ENCODE measurements at places on chromosomes 2 and 18. TPM values are rescaled to one million over a fixed set of nuclear protein-coding genes. Genes with fewer than 3 reads are reported as not detected.

DNA sequence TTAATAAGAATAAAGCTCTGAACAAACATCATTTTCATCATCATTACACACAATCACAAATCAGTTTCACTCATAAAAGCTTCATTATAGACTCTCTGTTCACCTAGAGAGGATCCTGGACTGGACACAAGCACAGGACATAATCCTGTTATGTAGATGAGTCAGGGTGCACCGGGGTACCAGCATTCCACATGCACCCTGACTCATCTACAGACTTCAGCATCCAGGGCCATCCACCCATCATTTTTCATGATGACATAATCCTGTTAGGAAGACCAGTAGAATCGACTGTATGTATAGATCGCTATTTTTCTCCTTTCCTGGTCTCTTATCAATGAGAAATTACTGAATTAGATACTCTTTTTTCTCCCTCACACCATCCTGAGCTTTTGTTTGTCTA lies 73.7 kb upstream of the PIK3C3 start:
- no peak for DNase-seq

DNA sequence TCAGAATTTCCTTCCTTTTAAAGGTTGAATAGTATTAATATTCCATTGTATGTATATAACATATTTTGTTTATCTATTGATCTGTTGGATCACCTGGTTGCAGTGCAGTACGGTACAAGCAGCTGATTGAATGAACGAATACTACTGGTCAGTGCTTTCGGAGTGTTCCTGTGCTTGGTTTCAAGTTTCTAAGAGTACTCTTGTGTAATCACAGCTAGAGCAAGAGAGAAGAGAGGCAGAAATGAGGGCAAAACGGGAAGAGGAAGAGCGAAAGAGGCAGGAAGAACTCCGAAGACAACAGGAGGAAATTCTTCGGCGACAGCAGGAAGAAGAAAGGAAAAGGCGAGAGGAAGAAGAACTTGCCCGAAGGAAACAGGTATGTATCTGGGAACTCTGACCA lies 40.3 kb upstream of the KCNJ13 start:
- DNase-seq, result peak; percentile 26

The SNED1 gene
- 2.3 TPM for total RNA-seq

The IHH gene
- total RNA-seq, result not detected

GRCh38 chr18:8718401-8718913 lies 13.1 kb downstream of the MTCL1 start:
- no peak for DNase-seq
